A549 treated with CORT108297 at 1 μM for 4 hours (cell line): ENCODE measurements at places on chromosomes 3 and 15. TPM values are rescaled to one million over a fixed set of nuclear protein-coding genes. Genes with fewer than 3 reads are reported as not detected.

The C3orf20 gene
- 0.02 to 0.05 TPM in 2 of 5 replicates, not detected in the others for total RNA-seq

The GOLGA6L7 gene
- not detected in 5 replicates for total RNA-seq

The CCR4 gene
- total RNA-seq: 0.03 to 0.06 TPM (median 0.04 TPM) in 5 replicates

The OSTN gene
- total RNA-seq: not detected in 5 replicates

The SAXO2 gene
- 2.2 to 3.2 TPM (median 2.3 TPM) in 5 replicates for total RNA-seq

The PLCL2 gene
- 5.0 to 8.0 TPM (median 5.7 TPM) in 5 replicates for total RNA-seq

The SKOR1 gene
- total RNA-seq: 0.02 to 0.05 TPM (median 0.04 TPM) in 4 of 5 replicates, not detected in the other

The ISG20 gene
- 36.7 to 46.2 TPM (median 40.1 TPM) in 5 replicates for total RNA-seq

The MPI gene
- 28.0 to 35.2 TPM (median 32.6 TPM) in 5 replicates for total RNA-seq

The ROPN1 gene
- not detected in 5 replicates for total RNA-seq

The FOXB1 gene
- not detected in 5 replicates for total RNA-seq

The POMGNT2 gene
- 6.3 to 9.5 TPM (median 8.7 TPM) in 5 replicates for total RNA-seq
